ENCODE measurements at places on chromosomes 3 and 15. TPM values are rescaled to one million over a fixed set of nuclear protein-coding genes. Genes with fewer than 3 reads are reported as not detected.

Gene TF
- total RNA-seq = not detected

Gene PRTG
- 2.1 TPM for total RNA-seq

Gene DISP2
- total RNA-seq = 0.27 TPM

Gene NRG4
- total RNA-seq = 13.9 TPM

Gene LTF
- not detected for total RNA-seq

DNA sequence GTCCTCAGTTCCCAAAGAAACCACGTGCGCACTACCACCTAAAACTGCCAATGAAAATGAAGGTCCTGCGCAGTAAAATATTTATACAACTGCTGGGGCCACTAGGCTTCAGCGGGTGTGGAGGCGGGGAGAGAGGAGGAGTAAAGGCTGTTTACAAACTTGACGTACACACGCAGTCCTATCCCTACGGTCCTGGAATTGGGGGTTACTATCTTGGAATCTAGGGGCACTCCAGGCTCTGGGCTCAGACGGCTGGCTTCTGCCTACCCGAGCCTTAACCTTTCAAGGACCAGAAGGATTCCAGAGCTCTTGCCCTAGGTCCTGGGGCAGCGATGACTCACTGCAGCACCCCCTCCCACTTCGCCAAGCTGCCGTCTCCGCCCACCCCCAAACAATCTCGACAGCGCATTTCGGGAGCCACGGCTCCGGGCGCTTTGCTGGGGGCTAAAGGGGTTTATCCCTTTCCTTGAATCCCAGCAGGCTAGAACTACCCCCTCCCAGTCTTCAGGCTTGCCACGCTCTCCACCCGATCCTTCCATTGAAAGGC lies 3.0 kb downstream of the ADAMTS9 start:
- DNase-seq = no peak

GRCh38 chr3:115245899-115246298 lies 98.8 kb upstream of the ZBTB20 start:
- no peak for DNase-seq

- DNase-seq = no peak
Observed at GRCh38 chr3:16468002-16468335, 45.5 kb downstream of the RFTN1 start.

DNA sequence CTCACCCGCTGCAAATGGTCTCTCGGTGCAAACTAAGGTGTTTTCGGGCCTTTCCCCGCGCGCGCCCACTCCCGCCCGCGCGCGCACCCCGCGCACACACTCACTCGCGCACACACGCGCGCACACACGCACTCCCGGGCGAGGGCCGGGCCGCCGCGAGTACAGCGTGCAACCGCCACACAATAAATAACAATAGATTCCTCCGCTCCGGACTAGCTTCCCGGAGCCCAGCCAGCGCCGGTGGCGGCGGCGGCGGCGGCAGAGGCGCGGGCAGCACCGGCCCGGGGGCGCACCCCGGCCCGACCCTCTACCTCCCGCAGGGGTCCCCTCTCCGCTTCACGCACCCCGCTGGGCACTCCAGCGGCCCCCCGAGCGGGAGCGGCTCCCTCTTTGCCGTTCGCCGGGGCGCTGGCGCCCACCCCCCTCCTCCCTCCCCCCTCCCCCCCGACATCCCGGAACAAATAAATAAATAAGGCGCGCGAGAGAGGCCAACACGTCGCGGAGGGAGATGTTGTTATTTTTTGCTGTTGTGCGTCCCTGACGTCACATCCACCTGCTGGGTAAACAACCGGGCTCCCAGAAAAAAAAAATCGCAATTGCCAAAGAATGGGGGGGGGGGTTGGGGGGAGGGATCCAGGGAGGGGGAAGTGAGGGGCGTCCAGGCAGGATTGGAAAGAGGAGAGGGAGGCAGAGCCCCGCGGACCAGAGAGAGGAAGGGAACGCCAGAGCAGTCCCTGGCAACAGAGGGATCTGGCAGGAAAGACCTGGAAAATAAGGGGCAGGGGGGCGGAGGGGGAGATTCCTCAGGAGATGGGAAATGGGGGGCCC lies at the start of gene FOXP1:
TSS of gene FOXP1 (minus strand) at position 163 of the 828 bp plus-strand sequence. CDS start 385,347 bp downstream, outside the sequence.
- peak; percentile 40 for DNase-seq

DNA sequence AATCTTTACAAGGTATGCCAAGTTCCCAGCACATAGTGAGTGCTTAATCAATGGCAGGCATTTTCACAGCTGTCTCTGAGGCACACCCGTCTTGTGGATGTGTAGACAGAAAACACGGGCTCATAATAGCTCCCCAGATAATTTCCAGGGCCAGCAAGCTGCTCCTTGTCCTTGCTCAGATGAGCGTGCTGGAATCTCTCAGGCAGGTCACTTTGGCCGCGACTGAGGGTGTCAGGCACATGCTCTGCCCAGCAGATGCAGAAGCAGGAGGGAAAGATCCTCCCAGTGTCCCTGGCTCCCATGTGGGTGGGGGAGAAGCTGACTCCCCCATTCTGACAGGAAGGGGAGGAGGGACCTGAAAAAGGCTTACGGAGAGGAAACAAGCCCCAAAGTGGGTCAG lies 35.6 kb upstream of the SLC6A1 start:
- DNase-seq = no peak

DNA sequence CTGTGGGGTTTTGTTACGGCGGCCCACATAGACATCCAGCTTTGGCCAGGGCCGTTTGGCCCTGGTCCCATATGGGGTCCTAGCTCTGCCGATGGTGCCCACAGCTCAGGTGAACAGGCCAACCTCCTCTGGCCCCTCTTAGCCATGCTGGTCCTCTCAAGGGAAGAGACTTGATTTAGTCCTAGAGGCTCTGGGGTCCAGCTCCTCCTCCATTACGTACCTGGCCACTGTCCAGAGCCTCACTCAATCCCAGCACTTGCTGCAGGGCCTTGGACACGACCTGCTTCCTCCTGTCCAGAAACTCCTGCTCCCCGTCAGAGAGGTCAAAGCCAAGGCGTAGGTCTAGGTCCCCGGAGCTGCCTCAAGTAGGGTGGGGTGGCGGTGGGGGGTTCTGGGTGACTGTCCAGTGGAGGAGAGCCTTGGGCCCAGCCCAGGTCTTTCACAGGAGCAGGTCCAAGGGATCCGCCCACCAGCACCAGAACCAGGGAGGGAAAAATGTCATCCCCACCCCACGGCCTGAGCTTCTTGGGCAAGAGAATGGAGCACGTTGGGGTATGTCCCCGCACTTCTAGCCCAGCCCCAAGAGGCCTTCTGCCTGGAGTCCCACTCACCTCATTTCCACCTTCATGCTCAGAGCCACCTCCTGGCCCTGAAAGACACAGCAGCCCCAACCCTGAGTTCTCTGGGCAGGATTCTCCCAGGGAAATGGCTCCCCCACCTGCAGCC lies 6.8 kb downstream of the PLA2G4F start:
- DNase-seq = no peak

DNA sequence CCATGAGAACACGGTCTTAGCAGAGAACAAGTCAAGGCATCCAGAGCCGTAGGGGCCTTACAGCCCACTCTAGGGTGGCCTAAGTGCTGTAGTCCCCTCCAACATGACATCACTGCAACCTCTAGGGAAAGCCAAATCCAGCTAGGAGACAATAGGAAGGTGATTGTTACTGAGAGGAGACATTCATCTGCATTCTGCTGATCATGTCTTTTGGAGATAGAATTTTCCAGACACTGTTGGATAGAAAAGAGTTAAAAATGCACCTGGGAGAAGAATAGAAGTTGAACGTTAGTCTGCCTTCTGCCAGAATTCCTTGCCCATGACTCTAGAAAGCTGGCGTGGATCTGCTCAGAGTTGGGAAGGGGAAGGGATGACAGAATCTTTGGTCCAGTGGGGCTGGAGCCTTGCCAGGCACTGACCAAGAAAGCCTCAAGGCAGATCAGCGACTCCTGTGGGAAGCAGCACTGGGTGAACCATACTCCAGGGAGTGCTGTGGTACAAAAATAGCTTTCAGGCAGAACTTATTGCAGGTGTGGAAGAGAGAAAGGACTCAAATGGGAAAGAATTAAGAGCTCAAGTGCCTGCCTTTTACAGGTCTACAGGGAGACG lies 44.8 kb upstream of the RAF1 start:
- peak; percentile 41 for DNase-seq

DNA sequence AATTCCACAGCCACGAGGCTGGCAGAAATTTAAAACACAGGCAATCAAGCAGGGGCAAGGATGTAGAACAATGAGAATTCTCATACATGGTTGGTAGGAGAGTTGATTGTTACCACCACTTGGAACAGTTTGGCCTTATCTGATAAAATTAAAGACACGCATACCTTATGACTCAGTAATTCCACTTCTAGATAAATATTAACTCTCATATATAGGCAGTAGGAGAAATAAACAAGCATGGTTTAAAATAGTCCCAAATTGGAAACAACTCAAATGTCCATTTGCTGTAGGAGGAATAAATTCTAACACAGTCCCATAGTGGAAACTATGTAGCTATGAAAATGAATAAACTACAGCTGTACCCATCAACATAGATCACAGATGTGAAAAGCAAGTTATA lies 42.3 kb upstream of the USP3 start:
- DNase-seq = peak; percentile 41

DNA sequence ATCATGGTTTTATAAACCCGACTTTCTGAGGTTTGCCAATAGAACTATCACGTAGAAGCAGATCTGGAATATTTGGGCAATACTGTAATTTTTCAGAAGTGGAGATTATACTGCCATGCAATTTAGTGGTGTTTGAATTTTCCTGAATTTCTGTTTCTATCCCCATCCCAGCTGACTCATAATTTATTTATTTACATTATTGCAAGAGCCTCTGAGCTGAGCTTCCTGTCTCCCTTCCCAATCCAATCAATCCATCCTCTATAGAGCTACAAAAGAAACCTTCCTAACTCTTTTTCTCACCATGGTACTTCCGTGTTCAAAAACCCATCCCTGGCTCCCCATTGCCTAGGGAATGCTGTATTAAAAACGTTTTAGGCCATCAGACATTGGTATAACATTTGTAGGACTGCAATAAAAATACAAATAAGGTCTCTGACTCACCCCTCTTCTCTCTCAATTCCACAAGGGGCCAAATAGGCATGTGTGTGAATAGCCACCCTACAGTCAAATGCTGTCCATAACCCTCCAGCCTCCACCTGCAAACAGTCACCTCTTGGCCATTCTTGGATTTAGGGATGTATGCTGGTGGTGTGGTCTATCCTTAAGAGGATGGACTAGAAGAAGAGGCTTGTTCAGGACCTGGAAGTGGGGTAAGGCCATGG lies 190.7 kb downstream of the CD47 start:
- DNase-seq = no peak
